Activated naive CD4-positive, alpha-beta T cell treated with anti-CD3 and anti-CD28 coated beads for 36 hours (primary cell): ENCODE measurements at places on chromosomes 16 and 17. TPM values are rescaled to one million over a fixed set of nuclear protein-coding genes. Genes with fewer than 3 reads are reported as not detected.

DNA sequence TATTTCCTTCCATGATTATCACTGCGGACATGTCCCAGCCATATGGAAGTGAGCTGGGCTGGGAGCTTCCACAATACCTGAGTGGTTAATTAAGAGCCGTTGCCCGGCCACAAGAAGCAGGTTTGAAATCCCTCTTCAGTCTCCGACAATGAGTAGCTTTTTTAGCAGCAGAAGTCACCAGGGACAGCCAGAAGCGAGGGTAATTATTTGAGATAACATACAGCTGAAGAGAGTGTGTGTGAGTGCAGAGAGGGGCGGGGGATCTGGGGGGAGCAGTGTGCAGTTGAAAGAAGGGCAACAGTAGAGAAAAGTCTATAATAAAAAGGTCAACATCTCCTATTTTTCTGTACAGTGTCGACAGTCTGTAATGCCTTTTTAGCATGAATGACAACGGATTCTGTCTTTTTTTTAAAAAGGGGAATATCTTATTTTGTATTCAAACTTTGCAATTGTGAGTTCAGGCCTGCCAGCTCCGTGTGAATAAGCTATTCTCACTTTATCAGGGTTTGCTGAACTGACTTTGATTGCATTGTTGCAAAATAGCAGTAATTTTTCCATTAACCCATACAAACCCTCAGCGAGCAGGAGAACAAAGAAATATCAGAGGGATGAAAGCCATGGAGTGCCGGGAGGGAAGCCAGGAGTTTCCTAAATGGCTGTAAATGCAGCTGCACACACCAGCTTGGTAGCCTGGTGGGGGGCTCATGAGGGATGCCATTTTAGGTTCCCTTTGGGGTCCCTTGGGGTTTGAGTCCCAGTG lies 220.3 kb upstream of the IRX3 start:
- DNase-seq, result no peak

GRCh38 chr17:7929158-7930023 lies at the start of gene KCNAB3:
Gene KCNAB3 (minus strand): TSS chr17:7929856. CDS start chr17:7929435, 421 bp downstream.
- peak; percentile 42 for DNase-seq

DNA sequence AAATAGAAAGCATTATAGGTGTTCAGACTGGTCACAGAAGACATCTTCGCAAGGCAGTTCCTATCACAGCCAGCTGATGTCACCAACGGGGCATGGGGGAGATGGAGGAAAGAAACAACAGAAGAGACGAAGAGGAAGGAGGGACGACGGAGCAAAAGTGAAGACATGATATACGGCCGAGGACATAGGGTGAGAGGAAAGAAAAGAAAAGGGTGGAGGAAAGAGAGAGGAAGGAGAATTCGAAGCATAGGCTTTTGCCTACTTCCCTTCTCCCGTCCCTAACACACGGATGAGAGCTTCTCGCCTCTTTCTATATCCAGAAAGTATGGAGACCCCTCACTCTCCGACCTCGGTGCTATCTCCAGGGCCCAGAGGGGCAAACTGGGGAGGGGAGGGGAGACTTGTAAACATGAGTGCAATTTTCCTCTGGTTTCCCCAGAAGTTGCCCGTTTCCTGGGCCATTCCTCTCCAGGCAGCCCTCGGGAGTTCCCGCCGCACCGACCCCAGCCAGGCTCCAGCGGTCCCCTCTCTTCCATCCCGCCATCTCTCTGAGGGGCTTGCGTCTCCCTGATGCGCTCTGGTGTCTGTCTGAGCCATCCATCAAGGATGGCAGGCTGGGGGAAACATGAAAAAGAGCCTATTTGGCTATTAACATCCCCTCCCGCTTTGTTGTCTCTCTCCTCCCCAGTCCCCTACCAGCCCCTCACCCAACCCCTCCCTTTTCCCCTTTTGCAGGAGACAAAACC lies 26.0 kb downstream of the COPZ2 start:
- peak; percentile 72 for DNase-seq

- peak; percentile 27 for DNase-seq
Observed at GRCh38 chr17:69431835-69432234, 17.3 kb downstream of the MAP2K6 start.

DNA sequence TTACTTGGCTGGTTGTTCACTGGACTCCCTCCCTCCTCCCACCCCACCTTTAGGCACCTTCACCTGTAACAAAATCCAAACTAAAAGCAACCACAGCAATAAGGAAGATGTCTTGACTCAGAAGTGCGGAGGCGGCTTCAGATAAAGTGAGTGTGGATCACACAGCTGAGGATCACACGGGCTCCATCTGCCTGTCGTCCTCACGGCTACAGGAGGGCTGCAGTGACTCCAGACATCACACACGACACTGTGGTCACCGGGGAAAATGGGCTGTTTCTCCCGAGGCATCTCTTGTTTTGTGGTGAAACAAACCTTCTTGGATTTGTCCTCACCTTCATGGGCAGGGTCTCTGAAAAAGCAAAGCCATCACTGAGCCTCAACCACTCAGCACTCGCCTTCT lies 7.9 kb upstream of the ACSF3 start:
- DNase-seq, result no peak

- no peak for DNase-seq
Observed at GRCh38 chr16:56851671-56852400, 13.2 kb upstream of the SLC12A3 start.

RNF167 gene
- 140 TPM for total RNA-seq

DNA sequence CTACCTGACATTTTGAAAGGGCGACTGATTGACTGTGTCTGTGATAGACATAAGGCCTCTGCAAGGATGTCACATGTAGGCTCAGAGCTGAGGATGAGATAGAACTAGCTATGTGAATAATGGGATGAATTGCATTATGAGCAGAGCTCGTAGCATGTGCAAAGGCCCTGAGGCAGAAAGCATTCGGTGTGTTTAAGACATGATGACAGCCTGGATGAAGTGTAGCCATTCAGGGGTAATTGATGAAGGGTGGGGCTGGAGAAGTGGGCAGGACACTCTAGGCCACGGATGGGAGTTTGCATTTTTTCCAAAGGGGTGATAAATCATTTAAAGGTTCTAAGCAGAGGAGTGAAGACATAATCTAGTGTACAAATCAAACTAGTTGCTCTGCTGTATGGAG lies 62.6 kb downstream of the USP43 start:
- no peak for DNase-seq

GRCh38 chr16:89971495-89972243 lies 23.1 kb downstream of the DEF8 start:
- no peak for DNase-seq

GPR139 gene
- total RNA-seq, result not detected

GRCh38 chr16:2090481-2090776 lies 42.6 kb downstream of the TSC2 start:
- no peak for DNase-seq

GRCh38 chr16:26901983-26902382 lies 164.7 kb upstream of the C16orf82 start:
- DNase-seq, result no peak

ZP2 gene
- total RNA-seq, result not detected

SRCIN1 gene
- total RNA-seq, result 0.67 TPM

TBX4 gene
- total RNA-seq, result not detected

LCMT1 gene
- 35.3 TPM for total RNA-seq

GRCh38 chr17:16933317-16934132 lies 38.4 kb downstream of the TNFRSF13B start:
- no peak for DNase-seq

- DNase-seq, result no peak
Observed at GRCh38 chr17:33120103-33120502, 128.5 kb downstream of the SPACA3 start.

- DNase-seq, result no peak
Observed at GRCh38 chr16:9679213-9679767, 502.9 kb downstream of the GRIN2A start.

MYH8 gene
- not detected for total RNA-seq

- no peak for DNase-seq
Observed at GRCh38 chr16:27701381-27701780, 151.4 kb downstream of the KATNIP start.

PGS1 gene
- total RNA-seq, result 73.1 TPM

DNA sequence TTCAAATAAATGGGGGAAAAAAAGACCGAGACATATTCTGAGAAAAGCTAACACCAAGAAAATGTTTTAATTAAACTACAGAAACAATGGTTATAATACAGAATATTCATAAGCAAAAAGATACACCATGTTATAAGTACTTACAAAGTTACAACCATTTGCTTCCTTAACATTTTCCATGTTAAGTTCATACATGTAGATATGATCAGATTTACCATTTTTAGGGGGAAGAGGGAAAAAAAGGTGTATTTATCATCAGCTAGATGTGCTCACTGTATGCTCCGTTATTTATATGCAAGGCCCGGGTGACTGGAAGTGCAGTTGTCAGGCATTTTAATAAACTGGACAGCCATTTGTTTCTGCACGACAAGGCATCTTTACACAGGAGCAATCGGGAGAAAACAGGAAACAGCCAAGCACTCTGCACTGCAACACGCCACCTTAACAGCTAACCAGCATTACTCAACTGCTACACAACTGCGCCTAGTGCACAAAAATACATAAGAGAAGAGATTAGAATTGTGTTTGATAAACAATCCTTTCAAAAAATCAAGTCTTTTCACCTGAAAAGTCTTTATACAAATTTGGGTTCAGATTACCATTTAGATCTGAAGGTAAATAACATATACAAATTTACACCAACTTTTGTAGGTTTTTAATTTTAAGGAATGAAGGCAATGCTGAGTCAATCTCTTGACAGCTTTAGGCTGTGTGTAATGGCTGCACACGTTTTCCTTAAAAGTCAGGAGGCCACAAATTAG lies 2.9 kb downstream of the SRSF2 start:
- DNase-seq, result peak; percentile 50

DNA sequence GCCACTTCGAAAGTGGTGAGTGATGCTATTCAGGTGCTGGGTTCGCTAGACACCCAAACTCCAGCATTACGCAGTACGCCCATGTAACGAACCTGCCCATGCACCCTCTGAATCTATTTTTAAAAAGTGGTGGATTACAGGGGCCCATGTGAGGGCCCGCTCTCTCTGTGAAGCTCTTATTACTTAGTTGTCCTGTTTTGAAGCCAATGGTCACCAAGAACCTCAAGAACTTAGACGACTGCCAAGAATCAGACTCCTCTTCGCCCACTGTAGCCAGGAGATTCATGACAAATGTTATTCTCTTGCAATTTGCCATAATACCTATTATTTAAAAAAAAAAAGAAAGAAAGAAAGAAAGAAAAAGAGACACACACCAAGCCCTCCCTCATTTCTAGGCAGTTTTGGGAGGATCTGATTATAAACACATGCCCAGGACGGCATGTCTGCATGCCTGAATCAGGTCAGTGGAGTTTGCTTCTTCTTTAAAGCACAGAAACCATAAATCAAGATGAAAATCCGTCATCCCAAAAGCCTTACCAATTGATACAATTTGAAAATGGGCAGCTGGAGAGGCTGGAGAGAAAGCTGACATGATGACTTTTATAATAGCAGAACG lies 108.6 kb downstream of the IRX3 start:
- no peak for DNase-seq

DNA sequence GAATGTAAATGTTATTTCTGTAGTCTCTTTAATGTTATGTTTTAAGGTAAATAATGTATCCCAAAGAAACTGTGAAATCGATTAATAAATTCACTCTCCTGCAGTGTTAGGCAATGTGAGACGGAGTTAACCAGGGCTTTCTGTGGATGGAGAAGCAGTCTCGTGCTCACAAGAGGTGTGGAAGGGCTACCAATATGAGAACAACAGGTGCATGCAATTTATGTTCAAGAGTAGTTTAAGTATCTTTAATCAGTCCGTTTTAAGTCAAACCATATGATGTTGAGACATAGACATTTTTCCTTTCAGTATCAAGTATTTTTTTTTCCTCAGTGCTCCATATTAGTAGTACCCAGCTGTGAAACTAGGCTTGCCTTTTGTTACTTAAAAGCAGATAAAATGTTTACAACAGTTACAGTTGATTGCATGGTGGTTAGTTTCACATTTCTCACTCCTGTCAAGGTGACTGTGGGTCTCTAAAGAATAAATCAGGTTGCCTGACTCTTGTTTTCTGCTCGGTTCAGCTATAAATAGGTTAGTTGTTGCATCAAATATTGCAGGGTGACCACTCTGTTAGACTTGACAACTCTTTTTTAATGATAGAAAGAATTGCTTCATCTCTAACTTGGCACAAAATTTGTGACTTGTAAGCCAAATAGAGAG lies 54.4 kb downstream of the COX10 start:
- DNase-seq, result no peak

- DNase-seq, result no peak
Observed at GRCh38 chr17:63822537-63822936, 4.7 kb upstream of the PSMC5 start.

- peak; percentile 48 for DNase-seq
Observed at GRCh38 chr17:74592087-74592990, at the start of gene CD300LD. Gene CD300LD (minus strand): TSS chr17:74592283. CDS start chr17:74592202, 81 bp downstream.

- DNase-seq, result no peak
Observed at GRCh38 chr16:89035669-89036570, 57.7 kb upstream of the ACSF3 start.

KIFC3 gene
- total RNA-seq, result not detected

ZPBP2 gene
- total RNA-seq, result not detected

MYCBPAP gene
- total RNA-seq, result 5.5 TPM

ZNF469 gene
- 0.17 TPM for total RNA-seq

DNA sequence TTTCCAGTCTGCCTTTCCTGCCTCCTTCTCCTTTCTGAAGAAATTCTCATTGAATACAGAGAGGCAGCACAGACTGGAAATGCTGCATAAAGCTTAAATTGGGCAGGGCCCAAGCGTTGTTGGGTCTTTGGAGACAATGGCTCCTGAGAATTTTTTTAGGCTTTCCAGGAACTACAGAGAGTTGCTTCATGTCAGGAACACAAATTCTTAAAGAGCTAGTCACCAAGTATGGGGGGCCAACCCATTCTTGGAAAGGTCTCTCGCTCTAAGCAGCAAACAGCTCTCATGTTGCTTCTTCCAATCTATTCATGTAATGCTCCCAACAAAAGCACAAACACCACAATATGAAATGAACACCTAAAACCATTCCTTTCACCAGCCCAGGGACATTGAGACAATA lies 6.9 kb downstream of the HNF1B start:
- no peak for DNase-seq

DNA sequence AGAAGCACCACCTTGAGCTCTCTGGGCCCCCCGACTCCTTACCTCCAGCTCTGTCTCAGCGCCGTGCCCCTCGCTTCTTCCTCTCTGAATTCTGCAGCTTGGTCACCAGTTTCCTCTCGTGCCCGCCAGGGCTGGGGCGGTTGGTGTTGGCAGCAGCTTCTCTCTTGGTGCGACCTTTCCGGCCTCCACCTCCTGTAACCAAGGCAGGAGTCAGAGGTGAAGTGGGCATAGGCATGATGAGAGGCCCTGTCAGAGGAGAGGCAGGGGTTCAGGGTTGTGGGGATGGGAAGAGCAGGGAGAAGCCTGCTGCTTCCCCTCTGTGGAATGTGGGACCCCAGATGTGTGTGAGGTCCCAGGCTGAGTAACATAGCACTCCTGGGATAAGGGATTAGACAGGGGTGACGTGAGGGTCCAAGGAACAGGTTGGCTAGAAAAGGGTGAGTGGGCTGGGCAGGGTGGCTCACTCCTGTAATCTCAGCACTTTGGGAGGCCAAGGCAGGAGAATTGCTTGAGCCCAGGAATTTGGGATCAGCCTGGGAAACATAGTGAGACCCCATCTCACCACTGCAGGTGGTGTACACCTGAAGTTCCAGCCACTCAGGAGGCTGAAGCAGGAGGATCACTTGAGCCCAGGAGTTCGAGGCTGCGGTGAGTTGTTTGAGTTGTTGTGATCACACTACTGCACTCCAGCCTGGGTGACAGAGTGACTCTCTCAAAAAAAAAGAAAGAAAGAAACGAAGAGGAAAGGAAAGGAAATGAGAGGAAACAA lies 626 bp downstream of the NUPR1 start:
- DNase-seq, result no peak

ITGAL gene
- 83.8 TPM for total RNA-seq

DNAH9 gene
- total RNA-seq, result not detected
